Aorta (tissue), 5 donors: ENCODE measurements at places on chromosomes 5 and 9.

DNA sequence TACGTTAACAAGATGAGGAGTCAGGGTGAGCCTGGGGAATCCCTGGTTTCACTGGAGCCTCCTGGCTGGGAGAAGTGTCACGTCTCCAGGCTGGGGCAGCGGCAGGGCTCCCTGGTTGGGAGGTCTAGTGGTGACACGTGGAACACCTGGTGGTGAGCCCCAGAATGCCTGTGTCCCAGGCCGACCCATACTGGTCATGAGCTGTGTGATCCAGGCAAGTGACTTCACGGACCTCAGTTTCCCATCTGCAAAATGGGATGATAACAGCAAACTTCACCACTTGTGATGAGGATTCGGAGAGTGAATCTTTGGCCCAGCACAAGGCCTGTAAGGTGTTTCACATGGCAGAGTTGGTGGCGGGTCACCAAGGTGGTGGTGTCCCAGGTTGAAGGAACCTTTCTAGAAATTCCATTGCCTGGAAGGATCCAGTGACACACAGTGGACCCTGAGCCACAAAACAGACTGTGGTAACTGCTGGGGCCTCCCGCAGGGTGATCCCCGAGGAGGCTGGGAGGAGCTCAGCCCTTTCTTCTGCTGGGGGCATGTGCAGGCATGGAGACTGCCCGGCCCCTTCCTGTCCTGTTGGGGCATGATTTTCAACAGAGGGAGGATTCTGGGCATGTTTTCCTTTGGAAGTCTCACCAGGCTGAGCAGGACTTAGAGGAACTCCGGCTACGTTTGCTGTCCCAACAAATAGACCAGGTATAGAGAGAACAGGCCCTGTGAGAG is 153.9 kb upstream of the IER5L start:
- no peak for DNase-seq

DNA sequence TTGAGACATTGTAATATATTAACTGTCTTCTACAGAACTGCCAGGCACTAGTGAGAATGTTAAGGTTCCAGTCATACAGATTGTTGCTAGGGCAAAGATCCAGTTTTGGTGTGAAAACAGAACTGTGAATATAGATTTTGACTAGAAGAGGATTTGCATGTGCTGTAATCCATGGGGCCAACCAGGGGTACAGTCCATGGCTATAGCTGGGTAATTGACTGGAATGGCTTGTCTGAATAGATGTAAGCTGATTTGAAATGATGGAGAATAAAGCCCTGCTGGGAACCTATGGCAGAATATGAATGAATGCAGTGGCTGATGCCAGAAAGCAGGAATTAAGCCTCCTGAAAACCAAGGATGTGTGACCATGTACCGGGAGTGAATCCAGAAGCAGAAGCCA is 748.5 kb upstream of the CDH10 start:
- DNase-seq, result no peak

GRCh38 chr9:118457171-118458000 is 753.2 kb downstream of the TLR4 start:
- no peak for DNase-seq

- DNase-seq, result no peak
Observed at GRCh38 chr5:171823269-171823668, 37.7 kb downstream of the SMIM23 start.

DNA sequence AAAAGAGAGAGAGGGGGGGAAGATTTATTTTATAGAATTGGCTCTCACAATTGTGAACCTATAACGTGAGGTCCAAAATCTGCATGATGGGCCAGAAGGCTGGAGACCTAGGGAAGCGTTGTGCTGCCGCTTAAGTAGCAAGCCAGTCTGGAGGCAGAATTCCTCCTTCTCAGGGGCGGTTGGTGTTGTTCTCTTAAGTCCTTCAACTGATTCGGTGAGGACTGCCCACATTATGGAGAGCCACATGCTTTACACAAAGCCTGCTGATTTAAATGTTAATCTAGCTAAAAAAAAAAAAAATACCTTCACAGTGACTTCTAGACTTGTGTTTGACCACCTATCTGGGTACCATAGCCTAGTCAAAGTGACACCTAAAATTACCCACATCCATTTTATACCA is 64.2 kb upstream of the CKS2 start:
- DNase-seq, result no peak

GRCh38 chr9:133691626-133692363 is 46.4 kb downstream of the SARDH start:
- peak; percentile 19 for DNase-seq

GRCh38 chr5:43063721-43064171 is 23.6 kb upstream of the ANXA2R start:
- no peak for DNase-seq

GRCh38 chr9:98226516-98226915 is 28.9 kb downstream of the TBC1D2 start:
- no peak for DNase-seq

GRCh38 chr9:122347348-122348287 is 23.2 kb upstream of the PTGS1 start:
- DNase-seq, result no peak

DNA sequence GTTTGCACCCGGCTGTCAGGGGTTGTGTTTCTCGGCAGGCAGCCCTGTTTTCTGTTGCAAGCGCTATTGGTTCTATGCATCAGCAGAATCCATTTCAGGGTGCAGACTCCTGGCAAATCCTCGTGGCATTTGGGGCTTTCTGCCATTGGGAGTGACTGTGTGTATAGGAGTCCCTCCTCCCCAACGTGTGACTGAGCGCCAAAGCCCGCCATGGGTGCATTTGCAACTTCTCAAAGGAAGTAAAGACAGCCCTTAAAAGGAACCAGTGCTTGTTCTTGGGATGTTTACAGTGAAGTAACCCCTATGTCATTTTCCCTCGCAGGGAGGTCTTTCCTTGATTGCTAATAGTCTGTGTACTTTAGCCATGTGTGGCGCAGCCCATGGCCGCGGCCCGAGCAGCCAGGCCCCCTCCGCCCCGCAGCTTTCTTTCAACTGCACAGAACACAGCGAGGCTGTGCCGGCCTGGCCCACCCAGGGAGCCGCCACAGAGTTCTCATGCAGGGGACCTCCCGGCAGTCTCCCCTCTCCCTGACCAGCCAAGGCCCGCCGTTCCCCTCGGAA is 175.6 kb downstream of the HSD17B3 start:
- no peak for DNase-seq

DNA sequence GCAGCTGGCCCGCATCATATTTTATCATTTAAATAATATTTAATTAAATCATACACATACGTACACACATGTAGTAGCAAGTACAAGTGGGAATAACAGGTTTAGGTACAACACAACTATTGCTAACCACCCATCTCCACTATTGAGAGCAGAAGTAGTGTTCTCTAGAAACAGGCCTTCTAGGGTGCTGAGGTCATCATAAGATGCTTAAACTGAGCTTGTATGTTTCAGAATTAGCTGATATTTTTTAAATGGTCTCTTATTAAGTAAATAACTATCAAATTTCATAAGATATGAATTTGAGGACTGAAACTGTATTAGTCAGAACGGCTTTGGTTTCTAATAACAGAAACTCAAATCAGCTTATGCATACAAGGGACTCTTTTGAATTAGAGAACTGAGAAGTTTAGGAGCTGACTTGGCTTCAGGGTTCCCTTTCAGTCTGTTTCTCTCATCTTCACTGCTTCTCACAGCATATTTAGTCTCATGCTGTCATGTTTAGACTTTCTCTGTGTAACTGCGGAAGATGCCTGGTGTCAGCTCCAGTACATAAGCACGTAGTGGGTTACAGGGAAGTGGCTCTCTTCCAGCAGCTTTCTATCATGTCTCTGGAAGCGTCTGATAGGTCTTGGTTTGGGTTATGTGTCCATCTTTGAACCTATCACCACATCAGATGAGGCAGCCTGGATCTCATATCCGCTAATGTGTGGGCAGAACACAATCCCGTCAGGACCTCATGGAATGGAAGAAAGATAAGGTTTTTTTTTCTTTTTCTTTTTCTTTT is 25.0 kb upstream of the OCLN start:
- DNase-seq, result no peak

DNA sequence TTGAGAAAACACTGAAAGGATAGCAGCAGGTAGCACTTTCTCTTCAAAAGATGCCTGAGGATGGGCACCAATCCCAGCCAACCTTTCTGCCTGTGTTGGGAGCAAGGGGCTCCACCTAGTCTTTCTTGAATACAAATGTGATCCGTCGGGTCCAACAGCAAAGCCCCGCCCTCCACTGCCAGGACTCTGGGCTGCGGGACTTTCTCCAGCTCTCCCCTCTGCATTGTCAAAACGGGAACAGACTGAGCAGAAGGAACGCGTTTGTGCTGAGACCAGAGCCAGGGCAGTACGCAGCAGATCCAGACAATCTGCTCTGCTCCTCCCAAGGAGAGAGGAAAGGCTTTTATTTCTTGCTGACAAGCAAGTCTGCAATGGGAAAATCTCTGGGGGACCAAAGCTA is 139.7 kb downstream of the SEC61B start:
- DNase-seq, result no peak

DNA sequence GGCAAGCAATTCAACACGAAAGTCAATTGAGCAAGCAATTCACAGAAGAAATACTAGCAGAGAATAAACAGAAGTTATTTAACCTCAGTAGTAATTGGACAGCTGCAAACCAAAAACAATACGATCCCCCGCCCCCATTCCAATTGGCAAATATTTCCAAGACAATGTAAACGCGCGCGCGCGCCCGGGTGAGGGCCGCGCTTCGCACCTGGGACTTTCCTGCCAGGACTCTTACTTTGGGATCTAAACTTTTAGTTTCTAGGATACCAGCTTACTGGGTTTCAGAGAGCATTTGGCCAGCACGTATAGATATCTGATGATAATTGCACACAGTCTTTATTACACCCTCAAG is 8.6 kb downstream of the RUFY1 start:
- no peak for DNase-seq

GRCh38 chr9:84697509-84698114 is 28.1 kb downstream of the NTRK2 start:
- DNase-seq, result peak; percentile 75

DNA sequence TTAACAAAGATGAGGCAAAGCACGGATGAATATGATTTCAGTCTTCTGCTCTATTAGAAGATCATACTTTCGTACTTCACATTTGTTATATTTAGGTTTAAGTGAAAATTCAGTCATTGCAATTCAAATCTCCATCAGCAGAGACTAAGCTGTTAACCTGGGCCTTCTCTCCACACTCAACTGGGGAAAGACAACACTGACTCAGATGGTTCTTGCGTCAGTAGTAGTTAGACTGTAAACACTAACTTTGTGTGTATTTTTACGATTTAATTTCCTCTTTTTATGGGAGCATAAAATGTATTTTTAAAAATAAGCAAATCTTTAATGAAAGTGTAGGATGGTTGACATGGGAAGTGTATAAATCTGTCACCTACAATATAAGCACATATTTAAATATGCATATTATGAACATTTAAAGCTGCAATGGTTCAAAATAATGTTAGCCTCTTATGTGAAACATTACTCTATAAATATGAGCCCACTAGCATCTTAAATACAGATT is 42.7 kb upstream of the ZNF608 start:
- DNase-seq, result no peak

DNA sequence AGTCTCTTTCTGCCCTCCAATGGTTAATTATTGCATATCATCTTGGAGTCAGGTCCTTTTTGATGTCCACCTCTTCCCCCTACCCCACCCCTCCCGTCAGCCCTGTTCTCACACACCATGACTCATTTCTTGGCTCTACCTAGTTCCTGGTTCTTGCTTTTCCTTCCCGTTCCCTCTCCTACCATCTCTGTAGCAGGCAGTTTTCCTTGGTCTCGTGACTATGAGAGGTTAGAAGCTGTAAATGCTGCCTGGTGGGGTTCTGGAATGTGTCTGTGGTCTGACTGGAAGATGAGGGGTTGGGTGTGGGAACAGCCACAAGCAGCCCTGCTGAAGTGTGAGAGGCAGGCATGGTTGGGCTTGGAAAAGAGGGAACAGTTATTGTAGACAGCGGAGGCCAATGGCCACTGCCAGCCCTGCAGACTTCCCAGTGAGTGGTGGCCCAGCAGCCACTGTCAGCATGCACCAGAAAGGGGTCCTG is 18.2 kb downstream of the SLC22A5 start:
- DNase-seq, result peak; percentile 79

GRCh38 chr5:96942911-96943310 is 7.0 kb downstream of the LNPEP start:
- no peak for DNase-seq

GRCh38 chr5:180069589-180070247 is 1.8 kb downstream of the RNF130 start:
- DNase-seq, result no peak

DNA sequence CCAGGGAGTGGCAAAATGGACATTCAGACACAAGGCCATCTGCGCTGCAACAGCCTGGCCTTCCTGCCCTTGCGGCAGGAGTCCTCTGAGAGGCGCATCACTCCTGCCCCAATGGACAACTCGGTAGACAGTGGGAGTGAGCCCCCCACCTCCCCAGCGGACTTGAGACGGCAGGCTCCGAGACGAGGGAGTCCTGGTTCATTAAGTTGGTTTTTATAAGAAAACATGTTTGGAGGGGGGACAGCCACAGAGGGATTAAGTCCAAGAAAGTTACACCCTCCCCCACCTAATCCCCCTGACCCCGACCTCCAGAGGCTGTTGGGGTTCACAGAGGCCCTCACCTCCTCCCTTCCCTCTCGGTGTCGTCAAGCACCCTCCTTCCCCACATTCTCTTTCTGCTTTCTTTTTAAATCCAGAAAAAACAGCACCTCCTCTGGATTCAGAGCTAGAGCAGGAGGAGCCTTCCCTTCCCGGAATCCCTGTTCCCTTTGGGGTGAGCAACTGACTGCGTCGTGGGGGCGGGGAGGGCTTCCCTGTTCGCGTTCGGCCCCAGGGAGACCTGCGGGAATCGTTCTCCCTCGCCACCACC is 1.8 kb upstream of the EGR1 start:
- no peak for DNase-seq

- no peak for DNase-seq
Observed at GRCh38 chr9:113798062-113799030, 77.8 kb upstream of the ZNF618 start.

DNA sequence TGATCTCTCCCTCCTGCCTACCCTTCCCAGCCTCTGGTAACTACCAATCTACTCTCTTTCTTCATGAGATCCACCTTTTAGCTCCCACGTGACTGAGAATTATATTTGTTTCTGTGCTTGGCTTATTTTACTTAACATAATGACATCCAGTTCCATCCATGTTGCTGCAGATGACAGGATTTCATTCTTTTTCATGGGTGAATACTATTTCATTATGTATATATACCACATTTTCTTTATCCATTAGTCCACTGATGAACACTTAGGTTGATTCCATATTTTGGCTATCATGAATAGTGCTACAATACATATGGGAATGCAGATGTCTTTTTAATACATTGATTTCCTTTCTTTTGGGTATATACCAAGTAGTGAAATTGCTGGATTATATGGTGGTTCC is 35.5 kb upstream of the ZNF366 start:
- no peak for DNase-seq
